ENCODE measurements at places on chromosomes 4 and X.

DNA sequence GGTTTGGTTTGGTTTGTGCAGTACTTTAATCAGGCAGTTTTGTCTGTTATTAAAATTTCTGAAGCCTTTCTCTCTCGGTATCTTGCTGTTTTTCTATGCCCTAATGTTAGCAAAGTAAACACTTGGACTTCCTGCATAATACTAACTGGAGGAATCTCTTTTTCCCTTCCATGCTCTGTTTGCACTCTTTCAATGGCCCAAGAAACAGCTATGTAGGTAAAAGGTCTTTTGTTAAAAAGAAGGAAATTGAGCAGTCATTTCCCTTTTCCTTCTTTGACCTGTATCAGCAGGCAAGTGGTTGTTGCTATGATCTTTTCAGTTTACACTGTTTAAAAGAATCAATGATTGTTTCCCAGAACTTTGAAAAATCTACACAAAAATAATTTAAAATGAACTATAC lies 82.7 kb downstream of the CCSER1 start:
- no peak for DNase-seq

DNA sequence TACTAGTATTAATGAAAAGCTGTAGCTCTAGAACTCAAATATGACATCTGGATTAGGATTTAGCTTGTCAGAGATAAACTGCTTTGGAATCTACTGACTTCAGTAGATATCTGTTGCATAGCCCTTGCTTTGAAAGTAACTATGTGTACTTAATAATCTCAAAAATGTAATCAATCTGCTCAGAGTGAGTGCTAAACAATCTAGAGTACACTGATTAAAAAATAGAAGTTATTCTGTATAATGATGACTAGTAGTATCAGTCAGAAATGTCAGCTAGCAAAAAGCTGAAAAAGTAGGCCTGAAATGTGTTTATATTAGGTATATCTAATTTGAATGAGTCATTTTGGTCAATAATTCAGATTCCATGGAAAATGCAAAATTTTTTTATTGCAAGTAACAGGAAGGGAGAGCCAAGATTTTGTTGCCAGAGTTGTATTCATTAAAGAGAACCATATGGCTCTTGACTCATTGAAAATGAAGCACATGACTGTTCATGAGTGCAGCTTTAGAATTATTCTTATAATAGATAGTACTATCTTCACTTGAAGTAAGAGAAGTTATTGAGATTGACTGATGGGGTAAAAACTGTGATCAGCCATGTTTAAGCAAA lies 20.0 kb downstream of the CLCN3 start:
- no peak for DNase-seq

GRCh38 chr4:147991543-147992283 lies 259.8 kb downstream of the ARHGAP10 start:
- no peak for DNase-seq

- DNase-seq: no peak
Measured at GRCh38 chr4:91519155-91519554, 784.6 kb upstream of the GRID2 start.

GRCh38 chrX:12709047-12709446 lies 82.2 kb upstream of the PRPS2 start:
- no peak for DNase-seq

GRCh38 chrX:33339219-33339618 lies 127.9 kb upstream of the DMD start:
- DNase-seq: no peak

- no peak for DNase-seq
Measured at GRCh38 chrX:147570483-147570882, 341.2 kb upstream of the FMR1 start.

- no peak for DNase-seq
Measured at GRCh38 chr4:133647206-133647605, 498.1 kb downstream of the PCDH10 start.

GRCh38 chrX:30620125-30620524 lies 33.1 kb upstream of the GK start:
- DNase-seq: no peak

DNA sequence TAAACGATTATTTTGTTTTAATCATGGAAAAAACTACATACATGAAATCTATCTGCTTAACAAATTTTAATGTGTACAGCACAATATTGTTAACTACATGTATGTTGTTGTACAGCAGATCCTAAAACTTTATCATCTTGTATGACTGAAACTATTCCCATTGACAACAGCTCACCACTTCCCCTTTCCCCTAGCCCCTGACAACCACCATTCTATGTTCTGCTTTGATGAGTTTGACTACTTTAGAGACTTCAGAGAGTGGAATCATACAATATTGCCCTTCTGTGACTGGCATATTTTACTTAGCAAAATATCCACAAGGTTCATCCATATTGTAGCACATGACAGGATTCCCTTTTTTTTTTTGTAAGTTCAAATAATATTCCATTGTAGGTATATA lies 185.9 kb downstream of the CFAP299 start:
- DNase-seq: no peak

- DNase-seq: no peak
Measured at GRCh38 chrX:107750263-107750662, 25.3 kb downstream of the TSC22D3 start.

GRCh38 chr4:113467581-113467980 lies 294.0 kb downstream of the CAMK2D start:
- no peak for DNase-seq

Data from GOT3 (cell line).